HS-5 (cell line): ENCODE measurements at places on chromosomes 7 and 10.

- no peak for DNase-seq
Observed at GRCh38 chr7:158563911-158564662, 23.5 kb downstream of the PTPRN2 start.

DNA sequence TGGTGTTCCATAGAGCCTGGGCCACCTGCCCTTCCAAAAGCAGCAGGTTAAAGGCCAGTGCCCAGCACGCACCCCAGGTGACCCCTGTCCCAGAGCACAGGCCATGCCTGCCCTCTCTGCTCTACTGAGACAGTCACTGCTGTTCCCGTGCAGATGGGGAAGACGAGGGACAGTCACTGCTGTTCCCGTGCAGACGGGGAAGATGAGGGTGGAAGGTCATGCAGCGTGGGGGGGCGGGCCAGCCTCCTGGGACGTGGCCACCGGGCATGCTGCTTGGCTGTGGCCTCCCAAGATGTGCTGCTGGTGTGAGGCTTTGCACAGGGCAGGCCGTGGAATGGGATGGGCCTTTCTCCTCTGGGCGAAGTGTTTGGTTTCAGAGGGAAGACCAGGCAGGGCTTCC, 18.4 kb downstream of the LRRC27 start:
- no peak for DNase-seq

GRCh38 chr7:47192978-47193377, 388.9 kb downstream of the TNS3 start:
- no peak for DNase-seq

- DNase-seq, result no peak
Observed at GRCh38 chr10:17085011-17085725, 44.4 kb downstream of the CUBN start.

GRCh38 chr10:121032460-121032859, 181.3 kb downstream of the WDR11 start:
- DNase-seq, result no peak

- no peak for DNase-seq
Observed at GRCh38 chr10:124124123-124124768, 30.8 kb upstream of the CHST15 start.

DNA sequence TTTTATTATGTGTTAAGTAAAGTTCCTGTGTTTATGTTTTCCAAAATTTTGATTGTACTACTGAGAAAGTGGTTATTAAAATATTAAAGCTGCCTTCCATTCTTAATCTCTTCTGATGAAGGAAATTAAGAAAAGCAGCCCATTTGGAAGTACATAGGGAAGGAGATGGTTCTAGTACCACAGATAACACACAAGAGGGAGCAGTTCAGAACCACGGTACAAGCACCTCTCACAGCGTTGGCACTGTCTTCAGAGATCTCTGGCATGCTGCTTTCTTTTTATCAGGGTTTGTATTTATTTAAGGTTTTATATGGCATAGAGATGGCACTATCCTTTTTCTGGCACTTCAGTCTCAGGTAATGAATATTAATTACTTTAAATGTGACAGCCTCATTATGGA, 111.6 kb downstream of the PHTF2 start:
- DNase-seq, result no peak

- peak; percentile 0 for DNase-seq
Observed at GRCh38 chr10:24603333-24603732, 120.4 kb downstream of the ARHGAP21 start.

GRCh38 chr10:128420623-128421022, 294.4 kb upstream of the MKI67 start:
- DNase-seq, result no peak

- DNase-seq, result no peak
Observed at GRCh38 chr7:138979988-138980562, 1.1 kb downstream of the KIAA1549 start.

DNA sequence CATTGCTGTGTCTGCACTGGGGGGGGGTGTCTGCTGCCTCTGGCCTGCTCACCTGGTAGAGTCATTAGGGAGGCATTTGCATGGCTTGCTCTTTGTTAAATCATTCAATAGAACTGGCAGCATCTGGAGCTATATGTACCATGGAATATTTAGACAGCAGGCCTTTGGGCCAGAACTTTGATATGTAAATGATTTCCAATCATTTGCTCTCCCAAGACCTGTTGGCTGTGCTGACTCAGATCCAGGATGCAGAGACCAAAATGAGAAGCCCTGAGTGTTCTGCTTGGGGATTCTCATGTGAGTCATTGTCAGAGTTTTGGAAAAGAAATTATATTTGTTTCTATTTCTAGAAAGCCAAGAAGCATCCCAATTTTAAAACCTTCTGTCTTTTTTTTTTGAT, 257.6 kb upstream of the IGFBP3 start:
- peak; percentile 51 for DNase-seq

- no peak for DNase-seq
Observed at GRCh38 chr7:151896486-151896885, 19.6 kb upstream of the PRKAG2 start.

DNA sequence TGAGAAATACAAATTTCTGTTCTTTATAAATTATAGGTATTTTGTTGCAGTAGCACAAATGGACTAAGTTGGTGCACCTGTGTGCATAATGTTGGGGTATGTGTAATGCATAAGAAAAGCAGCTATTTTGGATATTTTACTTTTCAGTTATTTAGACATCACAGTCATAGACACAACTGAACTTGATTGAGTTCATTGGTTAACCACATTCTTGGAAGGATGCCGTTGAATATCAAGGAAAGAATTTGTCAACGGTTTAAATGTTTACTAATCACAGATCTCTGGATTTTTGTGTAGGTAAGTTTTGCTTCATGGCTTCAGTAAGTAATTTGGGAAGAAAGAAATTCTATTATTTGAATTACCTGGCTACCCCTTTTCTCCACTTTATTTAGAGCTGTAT, 4.1 kb downstream of the OTUD1 start:
- DNase-seq, result no peak

DNA sequence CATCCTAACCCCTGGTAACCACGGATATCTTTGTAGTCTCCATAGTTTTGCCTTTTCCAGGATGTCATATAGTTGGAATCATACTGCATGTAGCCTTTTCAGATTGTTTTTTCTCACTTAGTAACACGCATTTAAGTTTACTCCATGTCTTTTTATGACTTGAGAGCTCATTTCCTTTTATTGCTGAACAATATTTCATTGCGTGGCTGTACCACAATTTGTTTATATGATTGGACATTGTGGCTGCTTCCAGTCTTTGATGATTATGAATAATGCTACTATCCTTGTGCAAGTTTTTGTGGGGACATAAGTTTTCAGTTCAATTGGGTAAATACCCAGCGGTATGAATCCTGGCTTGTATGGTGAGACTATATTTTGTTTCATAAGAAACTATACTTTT, 60.8 kb downstream of the AOAH start:
- DNase-seq, result no peak

GRCh38 chr7:139059905-139060304, 24.1 kb upstream of the ZC3HAV1L start:
- DNase-seq, result no peak

DNA sequence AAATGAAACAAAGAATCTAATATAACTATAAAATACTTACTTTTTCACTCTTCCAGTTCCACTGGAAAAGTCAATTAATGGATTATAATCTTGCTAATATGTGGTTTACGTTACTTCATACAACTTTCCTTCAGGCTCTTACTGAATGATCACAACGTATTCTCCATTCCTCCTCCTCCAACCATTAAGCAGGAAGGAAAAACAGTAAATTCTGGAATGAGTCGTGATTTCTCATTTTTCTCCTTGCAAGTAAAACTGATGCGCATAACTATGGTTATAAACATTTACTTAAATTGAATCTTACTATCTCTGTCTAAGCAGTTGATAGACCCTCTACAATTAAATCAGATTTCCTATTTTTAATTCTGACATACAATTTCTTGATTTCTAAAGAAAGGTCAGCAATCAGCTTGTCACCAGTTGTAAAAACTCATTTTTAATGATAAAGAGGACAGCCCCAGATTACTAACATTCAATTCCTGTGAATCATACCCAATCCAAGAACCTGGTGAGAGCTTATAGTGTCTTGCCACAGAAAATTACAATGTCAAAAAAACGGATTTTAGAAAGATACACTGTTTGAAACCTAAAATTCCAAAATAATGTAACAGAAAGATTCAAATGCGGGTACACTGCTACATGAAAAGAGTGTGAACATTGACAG, 64.3 kb downstream of the EZH2 start:
- peak; percentile 34 for DNase-seq

DNA sequence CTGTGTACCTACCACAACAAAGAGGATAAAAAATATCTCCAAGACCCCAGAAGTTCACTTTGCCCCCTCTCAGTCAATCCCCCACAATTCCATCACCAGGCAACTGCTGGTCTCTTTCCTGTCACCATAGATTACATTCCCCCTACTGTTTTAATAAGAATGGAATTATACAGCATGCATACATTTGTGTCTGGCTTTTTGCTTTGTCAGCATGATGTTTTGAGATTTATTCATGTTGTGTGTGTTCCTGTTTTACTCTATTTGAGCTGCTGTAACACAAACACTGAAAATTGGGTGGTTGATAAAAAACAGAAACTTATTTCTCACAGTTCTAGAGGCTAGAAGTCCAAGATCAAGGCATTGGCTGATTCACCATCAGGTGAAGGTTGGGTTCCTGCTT, 214.5 kb upstream of the IGFBP3 start:
- no peak for DNase-seq

GRCh38 chr10:28429573-28430216, 103.2 kb upstream of the WAC start:
- no peak for DNase-seq

GRCh38 chr10:71053169-71053895, 159.0 kb upstream of the UNC5B start:
- no peak for DNase-seq

DNA sequence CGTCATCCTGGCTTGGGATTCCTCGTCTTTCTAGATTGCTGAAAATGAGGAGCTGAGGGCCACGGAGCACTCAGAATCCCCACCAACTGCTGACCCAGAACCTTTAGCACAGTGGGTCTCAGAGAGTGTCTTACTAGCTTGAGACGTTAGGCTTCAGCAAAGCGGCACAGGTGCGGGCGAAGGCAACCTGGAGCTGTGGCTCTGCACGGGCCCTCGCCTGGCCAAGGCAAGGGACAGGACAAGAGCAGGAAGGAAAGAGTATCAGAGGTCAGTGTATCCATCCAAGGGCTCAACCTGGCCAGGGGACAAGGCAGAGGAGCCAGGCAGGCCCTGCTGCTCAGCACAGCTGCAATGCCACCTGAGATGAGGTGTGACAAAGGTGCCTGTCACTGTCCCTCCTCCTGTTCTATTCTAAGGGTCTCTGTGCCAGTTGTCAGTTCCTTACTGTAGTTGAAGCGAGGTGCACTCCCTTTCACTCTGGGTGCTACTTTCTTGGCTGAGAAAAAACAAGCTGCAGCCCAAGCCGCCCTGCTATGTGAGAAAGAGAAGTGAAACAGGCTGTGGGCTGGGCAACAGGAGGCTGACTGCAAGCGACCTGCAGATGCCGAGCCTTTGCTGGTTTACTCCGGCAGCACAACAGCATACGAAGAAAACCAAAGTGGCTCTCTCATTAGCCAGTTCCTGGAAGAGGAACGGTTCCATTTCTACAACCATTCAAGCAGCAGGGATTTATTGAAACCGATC, 33.3 kb upstream of the KDM7A start:
- DNase-seq, result no peak

DNA sequence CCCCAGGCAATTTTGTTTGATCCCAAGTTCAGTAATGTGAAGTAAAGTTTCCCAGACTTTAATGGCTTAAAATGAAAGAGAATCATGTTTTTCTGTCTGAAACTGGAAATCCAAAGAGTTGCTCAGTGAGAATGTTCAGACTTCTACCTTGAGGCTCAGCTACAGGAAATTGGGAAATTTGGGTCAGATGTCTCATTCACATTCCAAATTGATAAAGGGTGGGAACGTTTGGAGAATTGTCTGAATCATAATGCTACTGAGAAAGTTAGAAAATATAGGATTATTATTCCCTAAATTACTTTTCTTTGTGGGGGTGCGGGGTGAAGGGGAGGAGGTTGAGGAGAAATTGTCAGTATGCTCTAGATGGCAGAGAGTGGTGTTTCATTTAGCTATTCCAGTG, 773.9 kb downstream of the LRMDA start:
- DNase-seq, result peak; percentile 61
